ENCODE measurements at places on chromosomes 1 and 21. TPM values are rescaled to one million over a fixed set of nuclear protein-coding genes. Genes with fewer than 3 reads are reported as not detected.

- DNase-seq: peak; percentile 35
These were observed 10.3 kb upstream of the COL8A2 start for GRCh38 chr1:36135330-36135667.

- DNase-seq: no peak
These were observed 548.1 kb downstream of the BRINP3 start for GRCh38 chr1:189929501-189930099.

GRCh38 chr21:41545500-41546359 lies 37.8 kb upstream of the TMPRSS2 start:
- no peak for DNase-seq

DNA sequence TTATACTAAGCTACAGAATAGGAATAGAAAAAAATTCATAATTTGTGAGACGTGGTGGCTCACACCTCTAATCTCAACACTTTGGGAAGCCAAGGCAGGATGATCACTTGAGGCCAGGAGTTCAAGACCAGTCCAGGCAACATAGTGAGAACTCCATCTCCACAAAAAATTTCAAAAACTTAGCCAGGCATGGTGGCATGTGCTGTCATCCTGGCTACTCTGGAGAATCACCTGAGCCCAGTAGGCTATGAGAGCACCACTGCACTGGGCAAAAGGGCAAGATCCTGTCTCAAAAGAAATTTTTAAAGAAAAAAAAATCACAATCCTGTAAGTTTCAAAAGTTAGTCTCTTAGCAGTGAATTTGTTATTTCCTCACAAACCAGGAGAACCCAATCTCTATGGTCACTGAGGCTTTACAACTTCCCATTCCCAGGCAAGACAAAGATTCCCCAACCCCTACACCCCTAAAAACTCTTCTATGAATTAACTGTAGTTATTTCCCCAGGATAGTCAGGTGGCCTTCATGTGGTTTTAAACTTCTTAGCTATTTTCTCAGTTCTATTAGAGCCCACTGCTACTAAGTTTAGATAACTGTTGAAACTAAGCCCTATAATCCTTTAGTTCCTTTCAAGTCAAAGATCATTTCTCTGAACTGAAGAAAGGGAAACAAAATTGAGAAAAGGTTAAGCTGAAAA lies 74.5 kb downstream of the FOXJ3 start:
- DNase-seq: no peak

GRCh38 chr1:37258068-37258467 lies 216.3 kb upstream of the ZC3H12A start:
- no peak for DNase-seq

DNA sequence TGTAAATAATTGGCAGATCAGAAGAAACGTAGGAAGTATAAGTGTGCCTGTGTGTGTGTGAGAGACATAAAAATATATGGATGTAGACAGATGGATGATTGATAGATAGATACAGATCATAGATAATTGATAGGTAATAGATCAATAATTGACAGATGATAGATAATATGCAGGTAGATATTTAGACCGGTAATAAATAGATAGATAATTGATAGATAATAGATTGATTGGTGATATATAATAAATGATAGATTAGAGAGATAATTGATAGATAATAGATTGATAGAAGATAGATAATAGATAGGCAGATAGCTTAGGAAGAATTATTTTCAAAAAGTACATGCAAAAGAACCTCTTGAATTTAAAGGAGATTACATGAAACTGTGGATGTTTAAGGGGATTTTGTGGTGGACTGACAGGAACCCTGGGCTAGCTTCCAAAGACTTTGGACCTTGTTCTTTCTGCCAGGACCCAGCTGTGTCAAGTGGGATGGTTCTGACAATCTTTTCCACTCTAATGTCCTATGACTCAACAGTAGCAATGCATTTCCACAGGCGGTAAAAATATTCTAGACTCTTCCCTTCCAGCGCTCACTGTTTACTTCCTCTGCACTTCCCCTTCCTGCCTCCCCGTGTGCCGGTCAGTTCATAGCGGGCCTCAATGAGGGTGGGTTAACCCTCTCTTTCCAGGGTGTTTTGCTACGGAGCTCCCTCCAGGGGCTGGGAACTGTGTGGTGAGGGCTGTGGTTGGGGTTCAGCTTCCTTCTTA lies 39.4 kb downstream of the KCNJ15 start:
- no peak for DNase-seq

DNA sequence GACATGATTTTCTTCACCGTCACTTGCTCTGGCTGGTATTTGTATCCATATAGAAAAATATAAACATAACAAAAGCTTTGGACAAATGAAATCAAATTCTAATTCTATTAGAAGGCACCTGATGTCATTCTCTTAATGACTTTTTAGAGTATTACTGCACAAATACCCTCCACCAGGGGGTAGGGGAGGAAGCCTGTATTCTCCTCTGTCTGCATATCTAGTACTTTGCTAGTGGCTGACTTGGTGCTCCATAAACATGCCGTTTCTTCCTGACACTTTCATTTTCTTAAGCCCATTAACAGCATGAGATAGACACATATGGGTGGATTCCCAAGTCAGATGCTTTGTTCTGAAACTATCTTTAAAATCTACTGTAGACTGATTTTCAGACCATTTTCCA lies 20.6 kb upstream of the KCNJ15 start:
- no peak for DNase-seq

DNA sequence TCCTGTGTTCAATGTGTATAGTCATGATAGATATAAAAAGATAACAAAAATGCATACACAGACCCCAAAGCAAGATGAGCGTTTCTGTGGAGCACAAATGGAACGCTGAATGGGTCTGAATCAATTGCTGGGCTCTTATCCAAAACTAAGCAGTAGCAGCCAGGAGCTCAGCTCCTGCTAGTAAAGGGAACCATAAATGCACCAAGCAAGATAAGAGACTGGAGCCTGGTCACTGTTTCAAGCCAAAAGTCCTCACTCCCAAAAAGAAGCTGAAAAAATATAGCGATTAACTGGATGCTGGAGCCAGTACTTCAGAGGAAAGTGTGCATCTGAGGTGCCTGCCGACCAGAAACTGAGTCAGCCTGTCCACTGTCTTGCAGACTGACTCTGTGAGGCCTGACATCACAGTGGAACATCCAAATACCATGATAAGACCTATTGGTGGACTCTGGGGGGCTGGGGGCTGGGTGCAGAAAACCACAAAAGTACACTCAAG lies 68.9 kb downstream of the LRRC8C start:
- no peak for DNase-seq

- DNase-seq: no peak
These were observed 54.9 kb downstream of the PRSS38 start for GRCh38 chr1:227870366-227870765.

GRCh38 chr21:42663200-42663750 lies 9.9 kb downstream of the PDE9A start:
- no peak for DNase-seq

DNA sequence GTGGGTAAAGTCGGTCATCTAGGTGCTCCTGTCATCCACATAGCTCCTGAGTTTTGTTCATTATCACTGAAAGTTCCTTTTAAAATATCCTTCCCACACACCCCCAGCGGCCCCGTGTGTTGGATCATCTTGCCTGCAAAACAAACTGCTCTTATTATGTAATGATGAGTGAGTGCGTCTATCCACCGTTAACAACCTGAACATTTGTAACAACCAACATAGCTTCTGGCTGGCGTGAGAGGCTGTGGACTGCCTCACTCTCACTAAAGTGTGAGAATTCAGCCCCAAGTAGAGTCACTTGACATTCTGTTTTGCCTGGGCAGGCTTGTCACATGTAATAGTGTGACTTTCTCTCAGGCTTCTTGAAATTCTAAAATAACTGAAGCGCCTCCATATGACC lies 14.5 kb upstream of the KCNA2 start:
- no peak for DNase-seq

GRCh38 chr21:38942748-38943211 lies 137.1 kb downstream of the ETS2 start:
- DNase-seq: no peak

Gene FMO5
- total RNA-seq: 2.7 TPM

Gene CYP4A22
- not detected for total RNA-seq

Gene ACOT7
- 9.1 TPM for total RNA-seq

Gene ATP1A4
- total RNA-seq: not detected

Gene NHLH1
- under 0.01 TPM for total RNA-seq
